ENCODE measurements at places on chromosomes 1 and 21. TPM values are rescaled to one million over a fixed set of nuclear protein-coding genes. Genes with fewer than 3 reads are reported as not detected.

CYP4A11 gene
- not detected for total RNA-seq

SLAMF9 gene
- total RNA-seq, result not detected

TMEM200B gene
- 0.10 TPM for total RNA-seq

SMPDL3B gene
- total RNA-seq, result not detected

HMGN2 gene
- 254 TPM for total RNA-seq

KRTAP12-3 gene
- total RNA-seq, result not detected

PDE4B gene
- total RNA-seq, result 29.5 TPM

AP4B1 gene
- 13.1 TPM for total RNA-seq

SYPL2 gene
- 14.7 TPM for total RNA-seq

NUF2 gene
- total RNA-seq, result not detected

Measured in myocyte (in vitro differentiated cells).